Right lung (tissue), 10 donors: ENCODE measurements at places on chromosomes 4 and X. TPM values are rescaled to one million over a fixed set of nuclear protein-coding genes. Genes with fewer than 3 reads are reported as not detected.

The ZDHHC15 gene
- 7.8 TPM for polyA plus RNA-seq

The TASL gene
- polyA plus RNA-seq: 1.1 TPM

The RAB39B gene
- polyA plus RNA-seq: 1.1 TPM

DNA sequence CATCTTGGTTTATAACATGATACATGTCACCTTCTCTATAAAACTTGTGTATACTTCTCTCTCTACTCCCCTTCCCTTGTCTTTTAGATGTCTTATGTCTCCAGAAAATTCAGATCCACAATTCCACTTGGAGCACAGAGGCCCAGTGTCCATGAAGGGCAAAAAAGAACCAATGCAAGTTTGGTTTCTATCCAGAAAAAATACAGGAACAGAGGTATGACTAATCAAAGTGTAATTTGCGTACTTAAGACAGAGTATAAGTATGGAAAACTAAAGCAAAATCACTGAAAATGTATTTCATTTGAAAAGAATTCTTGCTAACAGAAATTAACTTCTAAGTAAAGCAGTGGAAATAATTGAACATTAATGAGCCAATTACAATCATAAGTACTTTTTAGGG lies 46.2 kb downstream of the GUCY1B1 start:
- no peak for DNase-seq

DNA sequence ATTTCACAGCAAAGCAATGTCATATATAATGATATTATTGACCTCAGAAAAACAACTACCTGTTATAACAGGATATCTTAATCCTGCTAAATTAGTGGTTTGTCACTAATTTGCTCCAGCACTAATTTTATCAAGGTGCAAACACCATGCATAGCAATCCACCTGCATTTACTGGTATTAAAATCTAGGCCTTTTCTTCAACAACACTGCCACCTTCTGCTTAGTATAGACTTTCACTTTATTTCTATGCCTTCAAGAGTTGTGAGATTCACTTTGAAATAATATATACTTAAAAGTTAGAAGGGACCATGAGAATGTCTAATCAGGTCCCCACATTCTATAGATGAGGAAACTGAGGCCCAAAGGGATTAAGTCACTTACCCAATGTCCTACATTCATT lies 82.1 kb upstream of the IQCM start:
- DNase-seq: no peak
